NCI-H1105 (cell line): ENCODE measurements at places on chromosomes 6 and 20.
A peak's percentile ranks its signal among the peaks of the same experiment; 100 is the strongest.

DNA sequence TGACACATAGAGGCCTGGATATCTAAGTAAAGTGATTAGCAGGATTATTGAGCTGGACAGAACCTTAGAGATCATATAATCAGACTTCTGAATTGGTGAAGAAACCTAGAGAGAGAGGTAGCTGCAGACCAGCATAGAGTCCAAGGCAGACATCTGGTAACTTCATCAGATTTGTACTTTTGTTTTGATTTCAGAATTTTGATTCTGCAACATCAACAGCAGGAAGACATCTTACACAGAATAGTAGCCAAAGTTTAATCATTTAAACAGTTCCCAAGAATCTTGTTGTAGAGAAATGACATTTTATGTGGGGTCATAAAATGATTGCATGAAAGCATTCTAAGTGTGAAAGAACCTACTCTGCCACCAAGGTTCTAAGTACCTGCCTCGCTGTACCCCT lies 39.4 kb downstream of the RPRD1B start:
- no peak for DNase-seq

DNA sequence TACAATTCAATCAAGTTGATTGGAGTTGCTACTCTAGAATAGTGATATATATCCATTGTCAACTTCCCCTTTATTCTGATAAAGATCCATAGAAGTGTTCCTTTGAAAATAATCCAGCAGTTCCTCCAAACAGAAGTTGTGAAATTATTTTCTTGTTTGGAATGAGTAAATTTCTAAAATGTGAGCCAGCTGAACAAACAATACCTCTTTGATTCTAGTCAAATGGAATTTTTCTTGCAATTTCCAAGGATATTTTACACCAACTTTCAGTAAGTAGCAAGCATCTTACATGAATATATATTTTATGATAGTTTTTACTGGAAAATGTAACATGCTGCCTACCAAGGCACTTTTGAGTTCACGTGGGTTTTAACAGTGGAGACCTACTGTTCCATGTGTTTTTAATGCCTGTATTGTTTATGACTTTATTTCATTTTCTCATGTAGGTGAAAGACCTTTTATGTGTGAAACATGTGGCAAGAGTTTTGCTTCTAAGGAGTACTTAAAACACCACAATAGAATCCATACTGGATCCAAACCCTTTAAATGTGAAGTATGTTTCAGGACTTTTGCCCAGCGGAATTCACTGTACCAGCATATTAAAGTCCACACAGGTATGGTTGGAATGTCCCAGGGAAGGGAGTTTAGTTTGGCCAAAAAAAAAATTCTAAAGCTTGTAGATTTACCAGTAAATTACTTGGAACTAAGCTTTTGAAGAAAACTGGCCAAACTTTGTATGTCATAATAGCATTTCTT lies 6.5 kb downstream of the GZF1 start:
- DNase-seq, result no peak

DNA sequence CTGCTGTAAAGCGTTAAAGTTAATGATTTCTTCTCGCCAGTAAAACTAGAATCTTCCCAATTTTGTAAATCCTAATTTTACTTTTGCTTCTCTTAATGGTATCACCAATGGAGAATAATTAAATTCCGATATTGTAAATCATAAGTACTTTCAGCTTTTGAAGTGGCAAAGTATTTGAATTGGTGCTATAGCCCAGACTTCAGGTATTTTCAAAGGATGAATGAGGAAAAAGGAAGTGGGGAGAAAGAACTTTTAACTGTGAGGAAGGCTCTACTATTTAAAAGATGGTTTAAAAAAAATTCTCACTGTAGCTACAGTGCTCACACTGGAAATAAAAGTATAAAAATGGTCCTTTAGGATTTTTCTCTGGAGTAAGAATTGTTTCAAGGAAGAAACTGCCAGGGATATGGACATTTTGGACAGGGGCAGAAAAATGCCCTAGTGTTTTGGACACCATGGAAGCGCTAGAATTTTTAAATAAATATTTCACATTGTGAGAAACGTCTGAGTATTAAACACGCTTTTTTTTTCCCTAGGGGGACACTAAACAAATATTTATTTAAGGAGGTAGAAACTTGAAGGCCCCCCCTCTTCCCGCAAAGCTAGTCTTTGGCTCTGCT lies 1.3 kb upstream of the TAB2 start:
- DNase-seq, result no peak

- DNase-seq, result peak; percentile 13
Observed at GRCh38 chr6:99241905-99242534, 107.5 kb downstream of the FAXC start.

DNA sequence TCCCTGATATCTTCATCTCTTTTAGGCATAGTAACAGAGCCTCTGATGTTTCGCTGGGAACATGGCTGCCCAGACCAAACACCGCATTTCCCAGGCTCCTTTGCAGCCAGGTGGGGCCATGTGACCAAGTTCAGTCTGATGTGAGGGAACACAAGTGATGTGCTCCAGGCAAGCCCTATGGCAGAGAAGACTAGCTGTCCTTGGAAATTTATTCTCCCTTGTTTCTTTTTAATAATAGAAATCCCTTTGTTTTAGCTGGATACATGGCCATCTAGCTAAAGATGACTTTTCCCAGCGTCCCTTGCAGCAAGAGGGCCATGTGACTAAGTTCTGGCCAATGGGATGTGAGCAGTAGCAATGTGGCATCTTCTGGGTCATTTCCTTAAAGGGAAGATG lies 30.8 kb downstream of the SLC2A10 start:
- DNase-seq, result no peak

GRCh38 chr6:137157601-137158000 lies 15.8 kb downstream of the IL22RA2 start:
- DNase-seq, result peak; percentile 84

- DNase-seq, result peak; percentile 70
Observed at GRCh38 chr6:30541515-30542403, 14.5 kb downstream of the GNL1 start.

DNA sequence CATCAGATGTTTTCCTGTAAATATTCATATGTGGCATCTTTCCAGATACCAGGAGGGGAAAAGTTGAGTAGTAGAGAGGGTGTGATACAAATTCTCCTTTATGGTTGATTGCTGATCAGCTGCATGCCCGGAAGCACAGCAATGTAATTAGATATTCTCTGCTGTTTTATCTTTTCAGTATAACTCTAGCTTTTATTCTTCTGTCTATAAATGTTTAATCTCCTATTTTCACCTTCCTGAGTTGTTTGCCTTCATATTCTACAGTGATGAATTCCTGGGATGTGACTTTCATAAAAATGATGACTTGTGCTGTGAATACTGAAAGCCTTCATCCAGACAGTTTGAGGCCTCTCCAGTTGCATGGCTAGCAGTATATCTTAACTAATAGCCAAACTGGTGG lies 53.7 kb downstream of the SH3BGRL2 start:
- no peak for DNase-seq

DNA sequence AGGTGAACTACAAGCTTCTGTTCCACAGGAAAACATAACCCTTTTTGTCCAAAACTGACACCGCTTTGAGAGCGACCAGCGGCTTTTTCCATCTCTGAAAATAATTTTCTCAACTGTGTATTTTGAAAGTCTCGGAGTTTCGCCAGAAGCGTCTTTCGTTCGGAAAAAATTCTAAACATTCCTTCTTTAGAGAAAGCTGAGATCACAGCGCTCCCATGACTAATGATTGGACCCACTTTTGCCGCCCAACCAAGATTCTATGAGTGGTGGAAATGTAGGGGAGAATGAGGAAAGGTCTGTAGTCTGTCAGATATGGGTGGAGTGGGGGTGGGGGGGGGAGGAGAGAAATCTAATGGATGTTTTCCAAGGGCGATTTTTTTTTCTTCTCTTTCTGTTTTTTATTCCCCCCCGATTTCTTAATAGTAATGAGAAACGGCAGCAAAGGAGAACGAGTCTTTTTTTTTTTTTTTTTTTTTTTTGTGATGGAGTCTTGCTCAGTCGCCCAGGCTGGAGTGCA lies 189.3 kb downstream of the TRIM27 start:
- DNase-seq, result no peak

DNA sequence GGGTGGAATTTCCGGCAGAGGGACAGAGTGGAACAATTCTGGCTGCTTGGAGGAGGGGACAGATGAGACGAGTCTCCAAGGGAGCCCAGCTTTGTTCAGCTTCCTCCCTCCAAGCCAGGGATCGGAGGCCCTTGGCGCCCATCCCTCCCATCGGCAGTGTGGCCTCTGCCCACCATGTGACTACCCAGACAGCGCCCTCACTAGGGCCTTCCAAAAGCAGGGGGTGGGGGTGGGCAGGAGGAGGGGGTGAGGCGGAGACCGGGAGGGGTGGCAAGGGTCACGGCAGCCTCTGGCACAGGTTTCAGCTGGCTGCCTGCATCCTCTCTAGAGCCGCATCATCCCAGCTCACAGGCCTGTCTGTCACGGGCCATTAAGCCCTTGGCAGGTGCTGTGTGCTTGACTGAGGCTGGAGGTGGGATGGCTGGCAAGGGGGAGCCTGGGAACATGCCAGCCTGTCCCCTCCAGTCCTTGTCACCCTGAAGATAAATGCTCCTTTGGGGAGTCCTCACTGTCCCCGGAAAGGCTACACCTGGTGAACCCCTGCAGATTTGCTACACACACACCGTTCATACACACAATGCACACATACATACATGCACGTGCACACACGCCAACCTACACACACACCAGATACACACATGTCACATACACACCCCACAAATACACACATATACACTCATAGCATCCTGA lies 6.2 kb upstream of the FGD2 start:
- DNase-seq, result peak; percentile 89
